ENCODE measurements at places on chromosomes 13 and 19.
A peak's percentile ranks its signal among the peaks of the same experiment; 100 is the strongest.

GRCh38 chr19:32373585-32374295 lies 28.3 kb downstream of the ZNF507 start:
- no peak for DNase-seq

GRCh38 chr19:15563325-15563794 lies 51.7 kb upstream of the CYP4F8 start:
- DNase-seq: no peak

GRCh38 chr19:3025549-3025886 lies 3.6 kb downstream of the TLE2 start:
- DNase-seq: no peak

DNA sequence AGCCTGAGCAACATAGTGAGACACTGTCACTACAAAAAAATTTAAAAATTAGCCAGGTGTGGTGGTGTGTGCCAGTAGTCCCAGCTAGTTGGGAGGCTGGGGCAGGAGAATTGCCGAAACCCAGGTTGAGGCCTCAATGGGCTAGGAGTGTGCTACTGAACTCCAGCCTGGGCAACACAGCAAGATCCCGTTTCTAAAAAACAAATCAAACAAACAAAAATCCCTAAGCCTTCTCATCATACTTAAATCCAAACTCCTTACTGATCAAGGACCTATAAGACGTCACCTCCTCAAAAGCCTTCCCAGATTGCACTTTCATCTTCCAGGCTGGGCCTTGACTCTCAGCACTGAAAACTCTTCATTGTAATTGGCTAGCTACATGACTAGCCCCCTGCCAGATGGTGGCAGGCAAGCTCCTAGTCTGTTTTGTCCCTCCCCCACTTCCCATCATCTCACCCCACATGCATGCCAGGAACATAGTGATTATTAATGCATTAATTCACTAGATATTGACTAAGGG lies 17.5 kb upstream of the NANOS3 start:
- DNase-seq: no peak

DNA sequence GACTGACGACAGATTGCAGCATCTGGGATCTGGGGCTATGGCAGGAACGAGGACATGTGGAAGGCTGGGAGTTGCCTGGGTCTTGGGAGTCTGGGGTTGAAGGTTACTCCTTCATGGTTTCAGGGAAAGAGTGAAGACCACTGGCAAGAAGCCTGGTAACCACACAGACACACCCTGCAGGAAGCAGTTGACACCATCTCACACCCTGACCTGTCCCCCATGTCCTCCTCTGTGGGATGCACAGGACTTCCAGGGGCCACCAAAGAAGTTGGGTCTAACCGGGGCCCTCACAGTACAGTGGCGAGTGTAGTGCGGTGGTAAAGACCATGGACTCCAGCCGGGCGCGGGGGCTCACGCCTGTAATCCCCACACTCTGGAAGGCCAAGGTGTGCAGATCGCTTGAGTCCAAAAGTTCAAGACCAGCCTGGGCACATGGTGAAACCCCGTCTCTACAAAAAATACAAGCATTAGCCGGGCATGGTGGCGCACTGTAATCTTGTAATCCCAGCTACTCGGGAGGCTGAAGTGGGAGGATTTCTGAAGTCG lies 10.6 kb upstream of the FFAR2 start:
- no peak for DNase-seq

DNA sequence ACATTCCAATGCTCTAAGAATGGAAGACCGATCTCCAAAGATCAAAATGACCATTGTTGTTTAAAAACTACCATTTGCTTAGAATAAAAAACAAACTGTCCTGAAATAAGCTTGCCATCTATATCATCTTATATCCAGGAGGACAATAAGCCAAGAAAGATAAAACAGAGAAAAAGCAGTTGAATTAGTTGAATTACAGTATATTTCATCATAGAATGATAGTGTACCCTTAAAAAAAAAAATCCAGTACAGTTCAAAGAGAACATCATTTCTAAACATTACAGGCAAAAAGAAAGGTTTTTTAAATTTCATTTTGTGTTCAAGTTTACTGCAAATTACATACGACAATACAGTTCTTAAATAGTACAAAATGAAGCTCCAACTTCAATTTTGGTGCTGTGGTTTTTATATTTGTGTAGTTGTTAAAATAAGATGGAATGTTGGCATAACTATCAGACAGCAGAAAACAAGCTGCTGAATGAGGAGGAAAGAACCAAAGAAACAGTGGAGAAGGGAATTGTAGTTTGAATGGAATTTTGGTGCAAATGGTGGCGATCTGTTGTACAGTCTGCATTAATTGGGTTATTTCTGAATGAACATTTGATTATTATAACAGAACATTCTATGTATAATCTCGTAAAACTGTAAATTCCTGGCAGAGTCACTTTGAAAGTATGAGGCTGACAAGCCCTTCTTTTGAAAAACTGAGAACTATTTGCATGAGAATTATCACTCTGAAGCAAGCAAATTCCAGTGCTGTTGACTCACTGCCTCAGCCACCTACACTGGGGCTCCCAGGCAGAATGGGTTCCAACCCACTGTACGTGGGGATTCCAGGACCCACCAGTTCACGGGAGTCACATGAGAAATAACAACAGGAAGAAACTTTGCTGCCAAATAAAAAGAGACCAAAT lies 37.7 kb downstream of the LHFPL6 start:
- DNase-seq: no peak

- no peak for DNase-seq
Measured at GRCh38 chr13:106527826-106528225, 7.6 kb downstream of the EFNB2 start.

DNA sequence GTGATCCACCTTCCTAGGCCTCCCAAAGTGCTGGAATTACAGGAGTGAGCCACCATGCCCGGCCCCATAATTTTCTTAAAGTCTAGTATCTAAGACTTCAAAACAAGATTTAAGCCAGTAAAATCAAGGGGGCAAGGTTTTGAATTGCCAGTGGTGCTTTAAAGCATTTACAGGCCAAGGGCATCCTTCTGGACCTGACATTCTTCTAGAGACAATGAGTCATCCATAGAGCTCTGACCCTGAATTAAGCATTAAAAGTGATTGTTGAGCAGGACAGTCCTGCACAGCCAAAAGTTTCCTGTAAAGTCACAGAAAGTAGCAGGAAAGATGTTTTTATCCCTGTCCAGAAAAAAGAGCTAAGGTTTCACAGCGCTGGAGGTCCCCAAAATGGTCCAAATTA lies 50.9 kb upstream of the ATP12A start:
- DNase-seq: no peak

DNA sequence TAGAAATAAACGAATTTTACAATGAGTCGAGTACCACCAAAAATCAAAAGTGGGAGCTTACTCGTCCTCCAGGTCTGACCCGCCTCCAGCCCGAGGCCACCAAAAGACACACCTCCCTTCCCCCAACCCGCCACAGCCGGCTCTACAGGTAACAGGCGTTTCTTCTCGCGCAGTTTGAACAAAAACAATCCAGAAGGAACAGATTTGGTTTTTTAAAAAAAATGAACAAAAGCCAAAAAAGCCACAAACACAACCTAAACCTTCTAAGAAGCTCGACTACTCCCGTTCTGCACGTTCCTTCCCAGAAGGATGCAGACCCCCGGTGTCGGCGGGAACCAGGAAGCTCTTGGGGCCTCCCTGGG lies 671 bp downstream of the ZDHHC20 start:
- no peak for DNase-seq

DNA sequence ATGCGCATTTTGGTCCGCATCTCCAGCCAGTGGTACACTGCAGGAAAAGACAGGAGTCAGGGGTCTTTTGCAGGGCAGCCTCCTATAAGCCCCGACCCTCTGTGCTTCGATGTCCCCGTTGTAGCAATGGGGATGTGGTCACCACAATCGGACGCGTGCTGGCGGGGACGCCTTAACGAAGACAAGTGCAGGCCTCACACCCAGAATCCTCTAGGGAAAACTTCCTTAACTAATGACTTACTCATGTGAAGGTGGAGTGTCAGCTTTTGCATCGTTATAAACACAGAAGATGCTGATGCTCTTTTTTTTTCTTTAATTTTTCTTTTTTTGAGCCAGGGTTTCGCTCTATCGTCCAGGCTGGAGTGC lies 22.1 kb downstream of the VASP start:
- no peak for DNase-seq

DNA sequence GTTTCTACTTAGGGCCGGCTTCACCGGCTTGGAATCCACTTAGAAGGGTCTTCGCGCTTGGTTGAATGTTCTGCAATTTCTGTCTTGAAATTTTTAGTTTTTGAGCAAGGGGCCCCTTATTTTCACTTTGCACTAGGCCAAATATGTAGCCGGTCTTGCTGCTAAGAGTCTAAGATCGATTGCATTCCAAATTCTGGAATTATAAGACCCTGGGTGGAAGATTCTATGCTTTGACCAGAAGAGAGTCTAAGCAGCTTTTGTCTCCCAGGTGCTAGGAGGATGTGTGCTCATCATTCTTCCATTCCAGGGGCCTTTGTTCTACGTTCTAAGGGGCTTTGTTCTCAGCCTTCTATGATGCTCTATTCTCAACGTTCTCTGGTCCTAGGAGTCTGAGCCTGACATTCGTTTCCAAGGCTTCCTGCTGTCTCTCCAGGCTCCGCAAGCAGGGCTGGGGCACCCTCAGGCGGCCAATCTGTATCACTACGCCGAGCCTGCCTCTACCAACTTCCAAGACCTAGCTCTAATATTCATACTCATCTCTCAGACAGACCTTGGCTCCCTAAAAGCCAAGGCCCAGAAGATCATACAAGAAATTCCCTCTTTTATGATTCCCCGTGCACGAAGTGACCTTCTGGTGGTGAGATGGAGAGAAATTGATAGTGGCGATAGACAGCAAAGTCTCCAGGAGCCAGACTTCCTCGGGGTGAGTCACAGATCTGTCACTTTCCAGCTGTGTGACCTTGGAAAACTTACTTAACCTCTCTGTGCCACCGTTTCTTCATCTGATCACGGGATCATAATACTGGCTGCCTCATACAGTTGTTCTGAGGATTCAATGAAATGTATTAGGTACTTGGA lies 982 bp upstream of the DACT3 start:
- peak; percentile 53 for DNase-seq

- DNase-seq: no peak
Measured at GRCh38 chr13:26599403-26599802, 41.9 kb downstream of the WASF3 start.

- DNase-seq: no peak
Measured at GRCh38 chr19:30076751-30077670, 135.0 kb downstream of the URI1 start.

- DNase-seq: no peak
Measured at GRCh38 chr13:71399631-71400215, 467.3 kb downstream of the DACH1 start.

GRCh38 chr13:39462428-39462827 lies 140.6 kb downstream of the LHFPL6 start:
- no peak for DNase-seq

DNA sequence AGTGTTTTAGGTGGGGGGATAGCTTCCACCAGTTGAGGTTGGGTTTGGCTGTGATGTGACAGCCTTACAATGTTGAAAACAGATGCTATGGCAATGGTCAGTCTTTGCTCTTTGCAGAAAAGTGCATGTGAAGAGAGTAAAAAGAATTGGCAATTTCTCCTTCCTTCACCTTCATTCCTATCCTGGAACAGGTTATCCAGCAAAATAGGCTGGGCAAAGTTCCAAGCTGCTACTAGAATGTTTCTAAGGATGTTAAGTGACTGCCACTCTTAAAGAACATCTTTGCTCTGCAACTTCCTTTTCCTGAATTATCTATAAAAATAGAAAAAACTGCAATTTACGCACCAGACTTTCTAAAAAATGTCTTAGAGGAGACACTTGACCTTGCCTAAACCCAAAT lies 50.1 kb upstream of the MYCBP2 start:
- DNase-seq: no peak

GRCh38 chr19:17390665-17391370 lies 3.2 kb downstream of the CCDC194 start:
- peak; percentile 56 for DNase-seq

DNA sequence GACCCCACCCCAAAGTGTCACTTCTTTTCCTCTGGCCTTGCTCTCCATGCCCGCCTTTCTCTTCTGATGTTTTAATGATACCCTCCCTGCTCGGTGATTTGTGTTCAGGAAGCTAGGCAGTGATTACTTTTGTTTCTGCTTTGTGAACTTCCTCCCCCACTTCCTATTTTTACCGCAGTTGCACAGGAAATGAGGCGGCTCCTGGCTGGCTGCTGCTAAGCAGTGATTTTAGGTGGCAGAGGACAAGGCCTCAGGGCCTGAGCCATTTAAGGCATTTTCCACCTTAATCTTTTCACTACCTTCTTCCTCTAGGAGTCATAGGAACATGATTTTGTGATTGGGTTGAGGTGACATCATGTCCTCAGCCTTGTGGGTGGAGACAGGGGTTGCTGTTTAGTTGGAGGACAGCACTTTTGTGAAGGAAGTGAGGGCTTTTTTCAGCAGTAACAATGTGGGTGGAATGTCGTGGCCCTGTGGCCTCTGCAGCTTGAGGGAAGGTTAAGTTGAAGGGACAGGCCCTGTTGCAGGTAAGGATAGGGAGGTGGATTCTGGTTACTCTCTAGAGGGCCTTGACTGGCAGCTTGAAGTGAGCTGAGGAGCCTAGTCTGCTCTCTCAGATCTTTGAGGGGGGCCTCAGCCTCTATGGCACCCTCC lies 15.7 kb downstream of the GARRE1 start:
- DNase-seq: peak; percentile 72

DNA sequence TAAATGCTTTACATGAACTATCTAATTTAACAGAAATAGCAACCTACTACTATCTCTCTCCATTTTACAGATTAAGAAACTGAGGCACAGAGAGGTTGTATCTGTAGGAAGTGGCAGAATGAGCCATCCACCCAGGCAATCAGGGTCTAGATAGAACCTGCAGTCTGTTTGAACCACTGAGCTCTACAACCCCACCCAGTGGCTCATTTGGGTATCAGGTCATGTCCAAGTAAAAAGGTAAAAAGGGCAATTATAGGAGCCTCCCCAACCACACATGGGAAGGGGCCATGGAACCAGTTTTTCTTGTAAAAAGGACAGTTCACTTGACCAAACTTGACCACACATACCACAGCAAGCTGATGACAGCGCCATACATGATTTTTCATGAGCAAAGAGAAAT lies 92.9 kb upstream of the SGCG start:
- no peak for DNase-seq

DNA sequence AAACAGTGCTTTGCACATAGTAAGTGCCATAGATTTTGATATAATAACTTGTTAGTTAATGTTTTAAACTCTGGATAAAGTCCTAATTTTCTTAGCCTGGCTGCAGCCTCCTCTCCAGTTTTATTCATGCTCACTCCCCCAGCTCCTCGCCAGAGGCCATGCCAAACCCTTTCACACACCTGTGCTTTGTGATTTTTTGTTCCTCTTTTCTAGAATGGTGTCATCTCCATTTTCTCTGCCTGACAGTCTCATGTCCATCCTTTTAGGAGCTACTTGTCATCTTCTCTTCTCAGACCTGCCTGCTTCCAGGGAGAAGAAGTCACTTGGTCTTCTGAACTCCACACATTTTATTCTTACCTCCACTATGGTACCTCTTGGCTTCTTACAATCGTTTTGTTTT lies 55.8 kb upstream of the SPATA13 start:
- DNase-seq: no peak

- DNase-seq: no peak
Measured at GRCh38 chr19:4197625-4198466, 15.4 kb downstream of the ANKRD24 start.
